Right renal pelvis (tissue), 4 donors: ENCODE measurements at places on chromosomes 4 and X.

- DNase-seq = no peak
Measured at GRCh38 chr4:83221897-83222441, 62.6 kb downstream of the COQ2 start.

DNA sequence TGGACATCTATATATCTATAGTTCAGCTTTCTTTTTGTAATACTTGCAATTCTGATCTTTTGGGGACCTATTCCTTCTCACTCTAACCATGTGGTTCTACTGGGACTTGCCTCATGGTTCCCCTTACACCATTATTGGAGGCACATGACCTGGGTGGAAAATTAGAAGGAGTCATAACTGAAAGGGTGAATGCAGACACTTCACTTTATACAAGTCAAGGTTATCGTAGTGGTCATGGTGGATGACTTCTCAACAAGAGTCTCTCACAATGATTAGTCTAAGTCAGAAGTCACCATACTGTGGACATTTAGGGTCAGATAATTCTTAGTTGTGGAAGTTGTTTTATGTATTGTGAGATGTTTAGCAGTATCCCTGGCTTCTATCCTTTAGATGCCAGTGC is 10.5 kb upstream of the EIF4E start:
- DNase-seq = no peak

DNA sequence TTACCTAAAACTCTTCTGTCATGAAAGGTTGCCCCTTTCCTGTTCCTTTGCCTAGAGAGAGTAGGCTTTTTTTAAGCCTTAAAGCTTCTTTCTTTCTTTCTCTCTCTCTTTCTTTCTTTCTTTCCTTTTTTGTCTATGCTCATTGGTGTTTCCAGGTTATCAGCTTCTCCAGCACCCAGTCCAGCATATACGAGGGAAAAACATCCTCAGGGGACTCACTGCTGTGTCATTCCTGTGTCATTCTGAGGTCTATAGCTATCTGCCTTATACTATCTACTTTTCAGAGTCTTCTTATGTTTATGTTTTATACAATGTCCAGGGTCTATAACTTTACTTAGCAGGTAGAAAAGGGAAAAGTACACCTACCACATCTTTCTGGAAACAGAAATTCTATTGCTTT is 10.5 kb upstream of the USP27X start:
- no peak for DNase-seq

GRCh38 chr4:6449746-6450369 is 22.6 kb downstream of the PPP2R2C start:
- DNase-seq = no peak

- no peak for DNase-seq
Measured at GRCh38 chr4:98399915-98400314, 138.7 kb downstream of the RAP1GDS1 start.

DNA sequence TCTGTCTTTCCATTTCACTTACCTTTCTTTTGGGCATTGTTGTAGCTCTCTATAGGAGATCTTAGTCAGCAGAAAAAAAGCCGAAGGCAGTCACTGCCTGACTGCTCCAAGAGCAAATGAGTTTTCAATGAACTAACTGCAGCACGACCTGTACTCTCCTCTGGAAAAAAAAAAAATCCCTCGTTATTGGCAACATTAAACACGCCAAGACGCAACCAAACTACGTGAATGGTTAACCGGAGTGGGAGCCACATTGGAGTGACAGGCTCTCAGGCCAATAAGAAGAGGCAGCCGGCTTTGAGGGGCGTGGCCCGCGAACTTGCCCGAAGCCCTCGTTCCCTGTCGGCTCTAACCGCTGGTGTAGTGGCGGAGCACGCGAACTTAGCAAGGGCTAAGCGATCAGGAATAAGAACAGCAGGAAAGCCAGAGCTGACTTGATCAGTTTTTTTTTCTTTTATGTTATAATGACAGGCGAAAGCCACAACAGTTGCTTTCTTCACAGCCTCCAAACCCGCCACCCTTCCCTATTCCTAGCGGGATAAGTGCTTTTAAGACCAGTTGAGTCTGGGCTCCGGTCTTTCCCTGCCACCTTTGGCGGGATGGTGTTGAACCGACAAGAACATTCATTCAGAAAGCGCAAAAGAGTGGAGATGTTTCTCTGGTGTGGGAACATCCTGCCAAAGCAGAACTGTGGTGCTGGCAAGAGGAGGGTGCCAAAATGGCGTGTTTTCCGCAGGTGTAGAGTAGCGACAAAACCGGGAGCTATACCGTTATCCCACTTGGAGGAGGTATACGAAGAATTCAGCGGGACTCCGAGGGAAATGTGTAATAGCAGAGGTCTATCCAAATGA is 80.0 kb downstream of the HMGN5 start:
- DNase-seq = peak; percentile 83

- no peak for DNase-seq
Measured at GRCh38 chr4:138602664-138603063, 360.5 kb upstream of the SLC7A11 start.

DNA sequence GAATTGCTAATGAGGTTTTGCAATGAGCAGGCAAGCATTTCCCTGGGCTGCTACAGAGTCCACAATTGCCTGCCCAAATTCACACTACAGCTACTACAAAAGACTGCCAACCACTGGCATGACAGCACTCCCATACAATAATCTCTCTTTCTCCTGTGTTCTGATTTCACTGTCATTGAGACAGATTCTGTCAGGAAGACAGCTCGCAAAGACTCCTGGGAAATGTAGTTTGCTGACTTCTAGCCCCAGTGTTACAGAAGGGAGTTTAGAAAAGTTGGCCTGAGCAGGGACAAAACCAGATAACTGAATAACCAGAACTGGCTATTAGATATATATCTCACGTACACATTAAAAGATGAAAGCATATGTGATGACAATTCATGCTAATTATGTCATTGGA is 1231.3 kb upstream of the PRKX start:
- DNase-seq = no peak

- no peak for DNase-seq
Measured at GRCh38 chr4:47432749-47433148, 30.8 kb downstream of the COMMD8 start.
